Thymus (tissue), 14 donors: ENCODE measurements at places on chromosomes 16 and 17. TPM values are rescaled to one million over a fixed set of nuclear protein-coding genes. Genes with fewer than 3 reads are reported as not detected.
A peak's percentile ranks its signal among the peaks of the same experiment; 100 is the strongest.

The MT4 gene
- 7.5 TPM for total RNA-seq

DNA sequence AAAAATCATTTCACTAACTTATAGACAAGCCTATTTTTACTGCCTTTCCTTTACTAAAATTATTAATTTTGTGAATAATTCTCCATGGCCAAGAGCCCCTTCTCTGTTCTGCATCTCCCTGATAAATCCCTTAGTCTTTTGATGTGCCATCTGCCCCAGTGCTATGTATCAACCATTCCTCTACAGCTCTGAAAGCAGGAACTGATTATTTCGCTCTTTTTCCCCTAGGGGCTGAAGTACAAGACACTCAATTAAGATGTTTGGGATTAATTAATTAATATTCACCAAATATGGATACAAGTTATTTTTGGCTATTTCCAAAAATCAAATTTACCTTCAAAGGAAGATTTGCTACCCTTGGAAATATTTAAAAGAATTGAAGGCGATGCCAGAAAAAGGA is 26.6 kb downstream of the SSH2 start:
- H3K27me3 ChIP-seq = no peaks in the 10 kb centered on the region
- no peak overlapping the region for H3K27ac ChIP-seq
- no peak overlapping the region for H3K4me3 ChIP-seq
- DNase-seq = no peak
- H3K36me3 ChIP-seq = peaks cover 3% of the 10 kb centered on the region

The NLRC3 gene
- 18.8 TPM for total RNA-seq

The KRTAP1-5 gene
- not detected for total RNA-seq

The NOTUM gene
- 0.66 TPM for total RNA-seq

DNA sequence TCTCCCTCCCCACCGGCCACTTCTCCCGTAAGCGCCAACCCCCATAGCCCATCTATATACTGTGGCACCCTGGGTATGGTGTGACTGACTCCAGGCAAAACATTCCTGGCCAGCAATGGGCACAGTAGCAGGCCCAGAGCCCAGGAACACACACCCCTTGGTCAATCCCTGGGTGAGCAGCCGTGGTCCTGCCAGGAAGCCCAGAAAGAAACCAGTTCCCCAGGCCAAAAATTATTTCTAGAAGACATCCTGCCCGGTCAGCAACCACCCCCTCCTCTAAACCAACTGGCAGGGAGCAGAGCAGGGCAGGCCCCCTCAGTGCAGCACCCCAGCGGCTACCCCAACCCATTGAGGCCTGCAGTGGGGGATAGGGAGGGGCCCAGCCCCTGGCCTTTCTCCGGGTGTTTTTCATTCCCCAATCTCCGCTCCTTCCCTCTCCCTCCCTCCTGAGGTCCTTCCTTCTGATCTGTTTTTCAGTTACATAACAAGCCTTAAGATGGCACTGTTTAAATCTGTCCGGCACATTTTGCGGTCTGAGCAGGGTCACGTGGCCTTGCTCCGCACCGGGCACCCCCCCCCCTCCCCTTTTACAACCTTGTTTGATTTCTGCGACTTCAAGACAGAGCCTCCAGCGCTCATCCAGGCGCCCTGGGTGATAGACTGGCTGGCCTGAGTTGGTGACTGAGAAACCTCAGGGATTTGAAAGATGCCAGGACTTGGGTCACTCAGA is 2.0 kb downstream of the NPTX1 start:
- DNase-seq = no peak
- peaks cover 17% of the 10 kb centered on the region for H3K4me1 ChIP-seq
- H3K36me3 ChIP-seq = no peaks in the 10 kb centered on the region
- peaks cover 68% of the 10 kb centered on the region for H3K27me3 ChIP-seq

DNA sequence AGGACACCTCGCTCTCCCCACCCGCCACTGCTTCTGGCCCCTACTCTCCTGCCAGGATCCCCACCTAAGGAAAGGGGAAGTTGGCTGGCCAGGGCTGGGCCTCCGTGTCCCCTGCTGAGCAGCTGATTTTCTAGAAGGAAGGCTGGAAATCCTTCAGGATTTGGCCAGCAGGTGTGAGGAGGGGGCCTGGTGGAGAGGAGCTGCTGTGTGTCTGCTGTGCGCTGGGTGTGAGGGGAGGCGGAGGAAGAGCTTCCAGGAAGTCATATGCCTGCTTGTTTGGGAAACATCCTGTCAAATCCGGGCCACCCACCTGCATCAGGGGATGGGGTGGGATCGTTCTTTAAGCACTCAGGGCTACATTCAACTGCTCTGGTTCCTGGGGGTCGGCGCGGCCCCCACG is 28.6 kb downstream of the TPSG1 start:
- H3K4me1 ChIP-seq = no peaks in the 10 kb centered on the region
- H3K4me3 ChIP-seq = no peak overlapping the region
- no peaks in the 10 kb centered on the region for H3K36me3 ChIP-seq
- no peak for DNase-seq
- no peak overlapping the region for H3K27ac ChIP-seq
- H3K27me3 ChIP-seq = peaks cover 7% of the 10 kb centered on the region

DNA sequence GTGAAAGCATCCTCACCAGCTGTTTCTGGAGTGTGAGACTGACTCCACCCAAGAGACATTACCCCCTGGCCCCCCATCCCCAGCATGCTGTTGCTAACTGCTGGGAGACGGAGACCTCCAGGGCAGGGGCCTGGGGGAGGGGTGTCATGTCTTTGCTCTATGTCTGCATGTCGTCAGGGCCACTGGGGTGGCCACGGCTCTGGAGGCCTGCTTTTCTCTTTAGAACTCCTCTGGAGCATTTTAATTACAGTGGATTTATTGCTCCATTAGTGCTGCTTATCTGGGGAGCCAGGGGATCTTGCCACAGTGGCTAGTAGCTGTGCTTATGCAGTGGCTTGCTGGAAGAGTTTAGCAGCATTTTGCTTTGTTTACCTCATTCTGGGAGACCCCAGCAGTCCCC is 32.3 kb downstream of the CLEC16A start:
- H3K27ac ChIP-seq = no peak overlapping the region
- H3K4me3 ChIP-seq = no peak overlapping the region
- H3K27me3 ChIP-seq = no peaks in the 10 kb centered on the region
- H3K4me1 ChIP-seq = peaks cover 17% of the 10 kb centered on the region

The CHST5 gene
- not detected for total RNA-seq

DNA sequence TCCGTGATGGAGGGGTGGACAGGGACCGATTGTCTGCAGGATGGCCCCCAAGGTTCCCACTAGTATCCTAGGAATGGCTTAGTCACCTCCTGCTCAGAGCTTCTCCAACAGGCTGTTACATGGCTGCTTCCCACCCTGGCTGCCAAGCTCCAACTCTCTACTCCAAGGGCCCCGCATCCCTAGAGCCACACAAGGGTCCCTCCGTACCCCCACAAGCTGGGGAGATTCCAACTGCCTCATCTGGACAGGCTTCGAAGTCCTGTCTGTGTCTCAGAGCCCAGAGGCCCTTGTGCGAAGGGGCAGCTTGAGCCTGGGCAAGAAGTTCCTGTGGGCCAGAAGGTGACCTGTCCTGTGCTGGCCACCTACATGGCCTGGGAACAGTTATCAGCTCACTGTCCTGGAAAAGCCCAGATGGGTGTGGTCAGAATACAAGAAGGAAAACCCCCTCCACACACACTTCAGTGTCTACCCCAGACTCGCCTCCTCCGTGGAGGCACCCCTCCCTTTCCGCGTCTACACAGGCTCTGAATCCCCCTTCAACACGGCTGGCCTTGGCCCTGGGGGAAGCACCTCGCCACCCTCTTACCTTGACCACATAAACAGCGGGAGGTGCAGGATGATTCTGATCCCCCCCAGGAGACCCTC is 586 bp downstream of the MEAK7 start:
- H3K27me3 ChIP-seq = peaks cover 8% of the 10 kb centered on the region
- no peaks in the 10 kb centered on the region for H3K36me3 ChIP-seq
- H3K27ac ChIP-seq = peak overlapping the region; percentile 15
- peaks cover 48% of the 10 kb centered on the region for H3K4me1 ChIP-seq
- H3K4me3 ChIP-seq = peak overlapping the region; percentile 79

The ABCA6 gene
- total RNA-seq = 5.5 TPM

GRCh38 chr17:56935461-56935860 is 21.6 kb upstream of the TRIM25 start:
- H3K4me3 ChIP-seq = no peak overlapping the region
- H3K27me3 ChIP-seq = no peaks in the 10 kb centered on the region
- H3K27ac ChIP-seq = no peak overlapping the region
- no peaks in the 10 kb centered on the region for H3K4me1 ChIP-seq
- DNase-seq = no peak
- H3K36me3 ChIP-seq = peaks cover 32% of the 10 kb centered on the region

DNA sequence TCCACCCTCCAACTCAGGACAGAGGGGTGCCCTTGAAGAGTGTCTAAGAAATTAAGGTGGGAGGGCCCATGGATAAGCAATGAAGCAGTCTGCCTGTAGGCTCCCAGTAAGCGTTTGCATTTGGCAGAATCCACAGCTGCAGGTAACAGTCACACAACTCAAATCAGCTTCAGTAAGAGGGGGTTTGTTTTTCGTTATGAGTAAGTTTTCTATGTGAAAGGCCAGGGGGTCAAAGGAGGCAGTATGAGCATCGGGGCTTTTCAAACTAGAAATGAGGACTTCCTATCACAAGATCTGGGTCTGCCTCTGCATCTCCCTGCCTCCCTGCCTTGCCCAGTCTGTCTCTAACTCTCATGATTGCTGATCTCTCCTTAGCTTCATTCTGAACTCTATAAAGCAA is 128.1 kb upstream of the CCL2 start:
- DNase-seq = no peak
- no peak overlapping the region for H3K4me3 ChIP-seq
- H3K4me1 ChIP-seq = no peaks in the 10 kb centered on the region
- no peaks in the 10 kb centered on the region for H3K27me3 ChIP-seq
- no peak overlapping the region for H3K27ac ChIP-seq
- H3K36me3 ChIP-seq = no peaks in the 10 kb centered on the region

DNA sequence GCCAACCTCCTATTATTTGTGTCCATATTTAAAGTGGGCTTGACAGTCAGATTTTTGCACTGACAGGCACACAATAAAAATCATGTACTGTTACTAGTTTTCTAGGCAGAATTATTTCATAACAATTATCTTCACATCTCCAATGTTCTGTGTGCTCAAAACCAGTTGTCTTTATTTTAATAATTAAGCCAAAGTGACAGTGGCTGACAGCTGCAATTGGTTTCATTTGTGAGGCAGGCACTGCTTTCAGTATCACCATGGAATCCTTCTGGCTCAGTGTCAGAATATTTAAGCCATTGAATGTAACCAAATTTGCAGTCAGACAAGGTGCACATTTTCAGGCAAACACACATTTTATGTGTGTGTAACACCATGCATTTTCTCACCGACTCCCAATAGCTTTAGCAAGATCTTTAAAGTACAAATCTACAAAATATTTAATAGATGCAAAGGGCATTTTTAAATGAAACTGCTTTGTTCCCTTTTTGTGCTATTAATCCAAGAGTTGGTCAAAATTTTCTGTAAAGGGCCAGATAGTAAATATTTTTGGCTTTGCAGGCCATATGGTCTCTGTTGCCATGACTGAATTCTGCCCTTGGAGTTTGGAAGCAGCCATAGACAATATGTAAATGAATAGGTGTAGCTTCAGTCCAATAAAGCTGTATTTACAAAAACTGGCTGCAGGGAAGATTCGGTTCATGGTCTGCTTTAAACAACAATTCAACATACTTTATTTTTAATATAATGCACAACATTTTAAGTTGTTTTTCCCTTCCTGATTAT is 486.0 kb downstream of the KCNJ2 start:
- no peaks in the 10 kb centered on the region for H3K27me3 ChIP-seq
- no peak overlapping the region for H3K27ac ChIP-seq
- no peak for DNase-seq
- no peak overlapping the region for H3K4me3 ChIP-seq

DNA sequence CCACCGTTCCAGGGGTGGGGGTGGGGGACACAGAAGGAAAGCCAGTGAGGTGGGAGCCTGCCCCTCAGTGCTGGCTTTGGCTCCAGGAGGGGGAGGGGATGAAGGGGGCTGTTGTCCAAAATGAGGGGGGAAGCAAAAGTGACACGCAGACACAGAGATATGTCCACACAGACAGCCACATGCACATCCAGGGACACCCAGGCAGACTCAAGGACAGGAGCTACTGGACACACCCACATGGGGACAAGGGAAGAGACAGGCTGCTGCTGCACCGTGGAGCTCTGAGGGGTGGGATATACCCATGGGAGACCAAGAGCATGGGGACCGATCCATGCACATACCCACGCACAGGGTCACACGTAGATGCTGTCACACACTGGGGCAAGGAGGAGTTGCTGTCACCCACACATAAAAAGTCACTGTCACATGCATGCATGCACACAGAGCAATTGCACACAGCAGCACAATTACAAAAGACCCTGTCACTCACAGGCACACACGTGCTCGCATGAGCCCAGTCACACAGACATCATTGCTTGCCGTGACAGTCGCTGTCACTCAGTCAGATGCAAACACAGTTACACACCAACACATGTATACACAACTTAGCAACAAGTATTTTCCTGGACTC is 1.3 kb downstream of the THRA start:
- H3K27me3 ChIP-seq = no peaks in the 10 kb centered on the region
- peaks cover 65% of the 10 kb centered on the region for H3K4me1 ChIP-seq
- peak overlapping the region; percentile 88 for H3K4me3 ChIP-seq
- DNase-seq = no peak

- H3K27me3 ChIP-seq = no peaks in the 10 kb centered on the region
- H3K27ac ChIP-seq = no peak overlapping the region
- H3K4me3 ChIP-seq = no peak overlapping the region
- H3K4me1 ChIP-seq = no peaks in the 10 kb centered on the region
Measured at GRCh38 chr16:20285993-20286499, 41.3 kb downstream of the GP2 start.
